ENCODE measurements at places on chromosomes 7 and 10. TPM values are rescaled to one million over a fixed set of nuclear protein-coding genes. Genes with fewer than 3 reads are reported as not detected.

- DNase-seq: no peak
Measured at GRCh38 chr10:131173484-131174210, 137.9 kb downstream of the TCERG1L start.

GRCh38 chr7:25735674-25736242 lies 416.2 kb upstream of the NFE2L3 start:
- DNase-seq: no peak

DNA sequence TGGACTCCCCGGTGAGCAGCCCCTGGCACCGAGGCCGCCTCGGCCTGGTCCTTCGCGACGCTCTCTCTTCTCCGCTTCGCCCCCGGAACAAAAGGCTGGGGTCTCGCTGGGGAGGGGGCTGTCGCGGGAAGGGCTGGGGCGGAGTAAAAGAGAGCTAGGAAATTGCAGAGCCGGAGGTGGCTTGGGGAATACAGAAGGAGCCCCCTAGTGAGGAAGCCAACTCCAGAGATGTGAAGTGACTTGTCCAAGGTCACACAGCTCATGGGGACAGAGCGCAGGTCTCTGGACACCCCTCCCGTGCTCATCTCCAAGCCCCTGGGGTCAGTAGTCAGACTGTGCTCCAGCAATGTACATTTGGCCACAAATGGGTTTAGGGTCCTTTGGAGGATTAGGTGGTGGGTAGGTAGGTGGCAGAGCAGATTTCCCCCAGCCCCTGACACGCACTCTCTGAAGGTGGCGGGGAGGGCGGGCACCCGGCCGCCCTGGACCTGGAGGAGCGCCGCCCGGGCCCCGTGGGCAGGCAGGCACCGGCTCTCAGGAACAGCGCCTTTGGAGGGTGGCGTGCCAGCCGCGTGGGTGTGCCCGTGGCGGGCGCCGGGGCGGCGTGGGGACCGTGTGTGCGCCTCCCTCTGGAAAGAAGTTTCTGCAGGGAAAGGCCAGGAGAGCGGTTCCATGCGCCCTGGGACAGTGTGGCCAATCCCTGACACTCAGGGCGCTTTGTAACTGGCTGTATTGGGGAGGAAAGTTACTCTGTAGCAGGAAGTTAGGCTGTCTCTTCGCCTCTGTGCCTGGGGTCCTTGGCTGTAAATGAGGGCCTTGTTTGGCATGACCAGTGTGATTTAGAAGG lies 910 bp downstream of the WIPF3 start:
- DNase-seq: peak; percentile 30

Gene CALY
- 8.2 TPM for total RNA-seq

Gene TAS2R4
- total RNA-seq: 2.0 TPM
